ENCODE measurements at places on chromosomes 5 and 9. TPM values are rescaled to one million over a fixed set of nuclear protein-coding genes. Genes with fewer than 3 reads are reported as not detected.

Gene SEMA6A
- total RNA-seq, result 0.42 TPM

Gene MEIKIN
- total RNA-seq, result not detected

Gene PCDHA6
- not detected for total RNA-seq

Gene KIF4B
- total RNA-seq, result 0.07 TPM

Gene NUTM2F
- total RNA-seq, result not detected

Gene UBE2QL1
- not detected for total RNA-seq

Gene SLC28A3
- not detected for total RNA-seq

Gene KCNMB1
- total RNA-seq, result not detected

Gene CORO2A
- 21.3 TPM for total RNA-seq
